NCI-H2107 (cell line): ENCODE measurements at places on chromosomes 1 and 21.

- DNase-seq = no peak
Observed at GRCh38 chr1:25135909-25136308, 96.4 kb downstream of the SYF2 start.

- no peak for DNase-seq
Observed at GRCh38 chr1:42807056-42807668, 9.8 kb upstream of the ERMAP start.

DNA sequence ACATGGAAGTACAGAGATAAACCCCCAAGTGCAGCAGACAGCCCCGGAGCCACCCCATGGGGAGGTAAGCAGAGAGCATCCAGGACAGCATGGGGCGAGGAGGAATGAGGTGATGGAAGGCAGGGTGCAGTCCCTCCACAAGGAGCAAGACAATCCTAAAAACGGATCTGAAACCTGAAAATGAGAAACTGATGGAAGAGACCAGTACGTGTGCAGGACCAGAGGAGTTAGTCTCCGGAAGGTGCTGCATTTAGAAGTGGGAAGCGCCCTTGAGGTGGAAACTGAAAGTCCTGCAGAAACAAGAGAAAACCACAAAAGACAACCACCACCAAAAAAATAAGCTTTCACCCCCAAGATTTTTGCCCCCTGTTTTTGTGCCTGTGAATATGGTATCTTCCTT, 17.4 kb upstream of the DDOST start:
- no peak for DNase-seq

GRCh38 chr1:32755810-32756159, 53.2 kb upstream of the SYNC start:
- DNase-seq = no peak

- peak; percentile 79 for DNase-seq
Observed at GRCh38 chr21:33817663-33818451, 97.7 kb downstream of the ATP5PO start.

DNA sequence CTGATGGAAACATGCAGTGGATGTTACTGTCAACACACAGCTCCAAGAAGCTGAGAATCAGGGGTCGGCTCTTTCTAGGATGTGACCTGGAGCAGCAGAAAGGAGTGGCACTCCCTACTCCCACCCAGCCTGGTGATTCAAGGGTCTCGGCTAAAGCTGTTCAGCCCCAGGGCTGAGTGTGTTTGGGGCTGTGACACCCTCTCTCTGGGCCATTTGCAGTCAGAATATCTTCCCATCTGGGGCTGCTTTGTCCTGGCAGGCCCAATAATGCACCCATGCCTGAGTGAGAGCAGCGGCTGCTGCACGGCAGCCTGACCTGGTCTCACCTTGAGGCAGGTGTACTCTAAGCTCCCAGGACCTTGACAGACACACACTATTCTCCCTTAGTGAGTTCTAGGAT, 52.5 kb upstream of the AJAP1 start:
- no peak for DNase-seq

GRCh38 chr21:27590271-27590670, 623.4 kb upstream of the ADAMTS5 start:
- no peak for DNase-seq

DNA sequence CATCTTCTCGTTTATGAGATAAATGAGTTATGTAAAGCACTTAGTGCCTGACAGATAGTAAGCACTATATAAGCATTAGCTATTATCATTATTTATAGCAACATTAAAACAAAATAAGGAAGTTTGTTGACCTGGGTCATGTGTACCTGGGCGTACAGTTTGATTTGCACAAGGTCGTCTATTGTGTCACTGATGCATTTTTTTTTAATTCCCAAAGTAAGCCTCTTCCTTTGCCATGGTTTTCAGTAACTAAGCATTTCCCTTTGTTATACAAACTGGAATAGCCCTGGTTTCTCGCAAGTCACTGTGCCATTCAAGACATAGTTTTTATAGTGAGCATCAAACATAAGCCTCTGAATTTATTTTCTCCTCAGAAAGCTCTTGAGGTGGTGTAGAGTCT, 72.2 kb downstream of the CACHD1 start:
- no peak for DNase-seq

DNA sequence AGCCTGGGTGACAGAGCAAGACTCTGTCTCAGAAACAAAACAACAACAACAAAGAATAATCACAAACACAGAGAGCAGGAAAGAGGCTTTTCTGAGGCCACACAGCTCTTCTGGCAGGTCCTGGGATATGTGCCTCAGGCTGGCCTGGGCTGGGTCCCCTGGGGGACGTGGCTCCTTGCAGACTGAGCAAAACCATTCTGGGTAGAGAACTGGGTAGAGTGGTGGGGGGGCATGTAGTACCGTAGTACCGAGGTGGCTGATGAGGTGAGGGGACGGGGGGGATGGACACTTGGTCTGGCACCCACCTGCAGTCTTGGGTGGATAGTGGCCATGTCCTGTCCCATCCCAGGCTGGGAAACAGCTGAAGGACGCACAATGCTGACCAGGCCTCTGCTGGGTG, 6.0 kb downstream of the TMEM82 start:
- no peak for DNase-seq
